Activated CD4-positive, alpha-beta memory T cell treated with anti-CD3 and anti-CD28 coated beads for 36 hours (primary cell): ENCODE measurements at places on chromosomes 2 and 18.

GRCh38 chr2:170323743-170324142 lies 145.8 kb downstream of the MYO3B start:
- H3K27me3 ChIP-seq, result peaks cover 9% of the 10 kb centered on the region
- no peaks in the 10 kb centered on the region for H3K36me3 ChIP-seq
- H3K4me3 ChIP-seq, result no peak overlapping the region
- H3K27ac ChIP-seq, result no peak overlapping the region
- DNase-seq, result no peak

DNA sequence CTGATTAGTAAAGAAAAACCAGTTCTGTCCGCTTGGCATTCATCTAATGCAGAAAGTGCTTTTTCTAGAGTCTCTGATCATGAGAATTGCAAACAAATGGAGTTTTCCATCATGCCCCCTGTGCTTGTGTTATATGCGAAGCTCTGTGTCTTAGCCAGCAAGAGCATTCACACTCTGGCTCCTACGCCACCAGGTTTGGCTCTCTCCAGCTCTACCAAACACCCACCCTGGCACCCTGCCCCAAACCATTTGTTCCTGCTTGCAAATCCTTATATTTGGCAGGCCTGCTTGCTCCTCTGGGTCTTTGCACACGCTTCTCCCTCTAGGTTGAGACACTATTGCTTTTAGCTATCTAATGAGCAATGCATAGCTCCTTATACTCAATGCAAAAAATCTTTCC lies 204.1 kb upstream of the CYRIA start:
- DNase-seq, result no peak
- no peak overlapping the region for H3K27ac ChIP-seq
- H3K4me3 ChIP-seq, result no peak overlapping the region

- H3K27me3 ChIP-seq, result no peaks in the 10 kb centered on the region
- H3K36me3 ChIP-seq, result no peaks in the 10 kb centered on the region
- DNase-seq, result no peak
- H3K4me1 ChIP-seq, result no peaks in the 10 kb centered on the region
- H3K27ac ChIP-seq, result no peak overlapping the region
Observed at GRCh38 chr18:67705748-67706147, 189.2 kb upstream of the DSEL start.

- H3K36me3 ChIP-seq, result no peaks in the 10 kb centered on the region
- DNase-seq, result no peak
Observed at GRCh38 chr2:213429516-213429915, 145.3 kb downstream of the SPAG16 start.
